CD8-positive, alpha-beta memory T cell (primary cell): ENCODE measurements at places on chromosomes 1 and 21. TPM values are rescaled to one million over a fixed set of nuclear protein-coding genes. Genes with fewer than 3 reads are reported as not detected.
A peak's percentile ranks its signal among the peaks of the same experiment; 100 is the strongest.

Gene DTL
- total RNA-seq, result 85.0 TPM

Gene ATP5PO
- 194 TPM for total RNA-seq

DNA sequence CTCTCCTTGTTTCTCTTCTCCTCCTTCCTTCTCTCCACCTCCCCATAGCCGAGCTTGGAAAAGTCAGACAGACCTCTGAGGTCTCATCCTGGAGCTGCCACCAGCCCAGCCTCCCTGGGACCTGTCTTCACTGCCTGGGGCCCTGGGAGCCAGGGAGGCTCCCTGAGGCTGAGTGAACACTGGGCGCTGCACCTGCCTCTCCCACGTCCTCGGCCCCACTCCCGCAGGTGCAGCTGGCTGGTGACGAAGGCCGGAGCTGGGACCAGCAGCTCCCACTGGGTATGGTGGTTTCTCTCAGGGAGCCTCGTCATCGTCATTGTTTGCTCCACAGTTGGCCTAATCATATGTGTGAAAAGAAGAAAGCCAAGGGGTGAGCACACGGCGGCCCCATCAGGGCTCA lies 5.3 kb downstream of the TNFRSF14 start:
- H3K27ac ChIP-seq, result no peak overlapping the region
- H3K4me3 ChIP-seq, result no peak overlapping the region
- no peaks in the 10 kb centered on the region for H3K27me3 ChIP-seq
- H3K4me1 ChIP-seq, result peaks cover 19% of the 10 kb centered on the region
- DNase-seq, result no peak

DNA sequence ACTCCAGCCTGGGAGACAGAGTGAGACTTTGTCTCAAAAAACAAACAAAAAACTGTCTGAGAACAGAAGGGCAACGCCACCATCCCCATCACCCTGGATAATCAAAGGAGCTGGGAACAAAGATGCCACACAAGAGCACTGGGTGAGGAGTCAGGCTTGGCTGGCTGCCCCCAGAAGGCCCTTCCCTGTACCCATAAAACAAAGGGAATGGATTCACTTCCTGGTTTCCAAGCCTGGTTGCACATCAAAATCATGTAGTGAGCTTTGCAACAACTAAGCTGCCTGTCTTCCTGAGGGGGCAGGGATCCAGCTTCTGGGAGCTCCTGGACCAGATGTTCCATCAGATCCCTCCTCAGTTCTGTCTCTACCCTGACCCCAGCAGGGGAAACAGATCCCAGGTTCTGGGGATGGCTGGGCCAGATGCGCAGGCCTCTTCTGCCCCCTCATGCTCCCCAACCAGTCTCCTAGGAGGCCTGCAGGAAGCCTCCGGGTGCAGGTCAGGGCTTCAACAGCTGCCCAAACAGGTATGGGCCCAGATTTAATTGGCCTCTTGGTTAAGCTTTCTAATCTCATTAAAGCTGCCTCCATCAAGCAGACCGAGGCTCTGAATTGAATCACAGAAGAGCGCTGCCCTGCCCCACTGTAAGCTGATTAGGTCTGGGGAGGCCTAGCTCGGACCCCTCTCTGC lies 97.8 kb downstream of the MRPL37 start:
- H3K27me3 ChIP-seq, result no peaks in the 10 kb centered on the region
- H3K36me3 ChIP-seq, result no peaks in the 10 kb centered on the region
- H3K27ac ChIP-seq, result no peak overlapping the region
- no peak for DNase-seq
- no peak overlapping the region for H3K4me3 ChIP-seq

GRCh38 chr1:33375316-33375715 lies 54.4 kb upstream of the A3GALT2 start:
- no peak for DNase-seq
- no peak overlapping the region for H3K4me3 ChIP-seq
- H3K27ac ChIP-seq, result no peak overlapping the region
- no peaks in the 10 kb centered on the region for H3K36me3 ChIP-seq
- peaks cover 13% of the 10 kb centered on the region for H3K4me1 ChIP-seq

GRCh38 chr1:168373869-168374268 lies 93.2 kb downstream of the TBX19 start:
- no peaks in the 10 kb centered on the region for H3K4me1 ChIP-seq
- no peaks in the 10 kb centered on the region for H3K36me3 ChIP-seq
- H3K4me3 ChIP-seq, result no peak overlapping the region
- no peak overlapping the region for H3K27ac ChIP-seq
- H3K27me3 ChIP-seq, result no peaks in the 10 kb centered on the region
- DNase-seq, result no peak

DNA sequence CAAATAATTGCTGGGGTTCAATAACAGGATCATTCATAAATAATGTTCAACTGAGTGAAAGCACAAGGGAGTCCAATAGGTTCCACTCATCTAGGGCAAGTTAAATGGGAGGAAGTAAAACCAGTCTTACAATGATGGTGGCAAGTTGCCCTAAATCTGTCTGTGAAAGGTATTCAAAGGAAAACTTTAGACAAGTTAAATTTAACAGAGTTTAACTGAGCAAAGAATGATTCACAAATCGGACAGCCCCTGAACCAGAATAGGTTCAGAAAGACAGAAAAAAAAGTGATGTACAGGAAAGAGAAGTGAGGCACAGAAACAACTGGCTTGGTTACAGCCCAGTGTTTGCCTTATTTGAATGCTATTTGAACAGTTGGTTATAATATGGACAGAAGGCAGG lies 183.5 kb upstream of the ADGRL4 start:
- no peak overlapping the region for H3K4me3 ChIP-seq
- no peak for DNase-seq
- no peaks in the 10 kb centered on the region for H3K36me3 ChIP-seq
- H3K27me3 ChIP-seq, result no peaks in the 10 kb centered on the region
- no peaks in the 10 kb centered on the region for H3K4me1 ChIP-seq

GRCh38 chr1:67078291-67078690 lies 24.3 kb upstream of the SLC35D1 start:
- H3K4me1 ChIP-seq, result no peaks in the 10 kb centered on the region
- no peaks in the 10 kb centered on the region for H3K27me3 ChIP-seq
- no peaks in the 10 kb centered on the region for H3K36me3 ChIP-seq

GRCh38 chr1:29379443-29380073 lies 143.2 kb downstream of the PTPRU start:
- DNase-seq, result no peak
- H3K4me1 ChIP-seq, result no peaks in the 10 kb centered on the region
- no peak overlapping the region for H3K27ac ChIP-seq
- H3K4me3 ChIP-seq, result no peak overlapping the region

Gene DENND2D
- 185 TPM for total RNA-seq

Gene LMOD1
- total RNA-seq, result not detected

DNA sequence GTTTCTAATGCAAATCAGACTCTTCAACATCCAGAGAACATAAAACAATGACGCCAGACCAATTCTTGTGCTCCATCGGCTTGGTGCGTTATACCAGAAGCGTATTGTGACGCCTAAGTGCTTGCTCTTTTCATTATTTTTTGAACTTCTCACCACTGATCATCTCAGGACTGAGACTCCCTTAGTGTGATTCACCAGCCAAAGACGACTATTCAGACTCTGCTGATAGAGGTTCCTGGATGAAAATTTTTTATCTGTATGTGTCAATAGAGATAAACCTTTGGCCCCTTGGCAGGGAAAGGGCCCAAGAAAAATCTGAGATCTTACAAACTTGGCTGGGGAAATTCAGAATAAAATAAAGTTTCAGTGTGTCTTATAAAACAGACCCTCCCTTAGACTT lies 856 bp upstream of the GREM2 start:
- no peaks in the 10 kb centered on the region for H3K27me3 ChIP-seq
- DNase-seq, result no peak
- no peak overlapping the region for H3K27ac ChIP-seq
- H3K4me3 ChIP-seq, result no peak overlapping the region

DNA sequence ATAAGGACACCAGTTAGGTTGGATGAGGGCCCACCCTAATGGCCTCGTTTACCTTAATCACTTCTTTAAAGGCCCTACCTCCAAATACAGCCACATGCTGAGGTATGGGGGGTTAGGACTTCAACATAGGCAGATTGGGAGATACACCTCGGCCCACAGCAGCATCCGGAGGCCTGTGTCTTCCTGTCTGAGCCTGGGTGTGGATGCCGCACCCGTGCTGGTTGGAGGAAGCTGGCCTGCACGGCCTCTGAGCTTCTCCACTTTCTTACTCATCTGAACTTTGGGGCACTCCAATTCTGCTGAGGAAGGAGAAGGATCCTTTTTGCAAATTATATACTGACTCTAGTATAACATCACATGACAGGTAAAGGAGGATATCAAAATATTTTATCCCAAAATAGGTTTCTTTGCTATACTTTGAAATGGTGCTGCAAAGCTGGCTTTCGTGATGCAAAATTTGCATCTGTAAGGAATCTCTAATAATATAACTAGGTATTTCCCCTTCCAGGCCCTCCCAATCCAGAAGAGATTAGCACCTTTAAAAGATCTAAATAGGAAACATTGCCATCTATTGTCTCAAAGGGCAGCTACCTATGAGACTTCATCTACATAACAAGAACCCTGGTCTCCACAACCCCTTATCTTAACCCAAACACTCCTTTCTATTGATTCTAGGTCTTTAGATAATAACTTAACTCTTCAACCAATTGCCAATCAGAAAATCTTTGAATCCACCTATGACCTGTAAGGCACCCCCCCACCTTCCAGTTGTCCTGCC lies 247.6 kb downstream of the KCNJ6 start:
- no peak for DNase-seq
- no peaks in the 10 kb centered on the region for H3K36me3 ChIP-seq
- no peak overlapping the region for H3K27ac ChIP-seq
- peaks cover 1% of the 10 kb centered on the region for H3K27me3 ChIP-seq
- H3K4me3 ChIP-seq, result no peak overlapping the region
- no peaks in the 10 kb centered on the region for H3K4me1 ChIP-seq

Gene LENEP
- total RNA-seq, result 0.72 TPM

DNA sequence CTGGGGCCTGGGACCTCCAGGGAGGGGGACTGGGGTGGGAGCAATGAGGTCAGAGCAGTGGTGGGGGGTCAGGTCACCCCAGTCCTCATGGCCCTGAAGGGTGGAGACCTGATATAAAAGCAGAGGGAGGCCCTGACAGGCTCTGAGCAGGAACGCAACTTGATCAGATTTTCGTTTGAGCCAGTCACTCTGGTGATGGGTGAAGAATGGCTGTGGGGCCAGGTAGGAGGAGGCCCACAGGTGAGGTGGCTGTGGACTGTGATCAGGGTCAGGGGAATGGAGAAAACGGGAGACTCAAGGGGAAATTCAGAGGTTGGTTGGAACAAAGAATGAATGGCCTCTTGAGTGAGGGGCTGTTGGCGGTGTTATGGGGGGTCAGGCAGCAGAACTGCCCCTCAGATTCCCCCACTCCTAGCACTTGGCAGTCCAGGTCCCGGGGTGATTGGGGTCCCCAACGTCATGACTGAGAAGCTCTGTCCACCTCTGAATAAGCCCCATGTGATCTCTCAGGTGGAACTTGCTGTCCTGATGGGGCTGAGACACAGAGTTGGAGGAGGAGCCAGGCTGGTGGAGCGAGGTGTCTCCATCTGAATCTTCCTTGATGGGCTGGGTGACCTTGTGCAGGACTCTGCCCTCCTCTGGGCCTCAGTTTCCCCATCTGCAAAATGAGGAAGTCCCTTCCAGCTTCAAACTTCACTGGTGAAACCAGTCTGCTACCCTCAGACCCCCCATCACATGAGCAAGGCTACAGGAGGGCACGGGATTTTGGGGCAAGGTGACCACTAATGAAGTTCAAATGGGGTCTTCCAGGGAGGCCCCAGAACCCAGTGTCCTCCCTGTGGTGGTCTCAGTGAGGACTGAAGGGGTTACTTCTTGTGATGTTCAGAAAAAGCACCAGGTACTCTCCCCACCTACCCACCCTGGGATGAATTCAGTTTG lies 683.0 kb downstream of the MATN1 start:
- H3K36me3 ChIP-seq, result no peaks in the 10 kb centered on the region
- H3K27me3 ChIP-seq, result no peaks in the 10 kb centered on the region
- no peak overlapping the region for H3K4me3 ChIP-seq
- no peak overlapping the region for H3K27ac ChIP-seq

DNA sequence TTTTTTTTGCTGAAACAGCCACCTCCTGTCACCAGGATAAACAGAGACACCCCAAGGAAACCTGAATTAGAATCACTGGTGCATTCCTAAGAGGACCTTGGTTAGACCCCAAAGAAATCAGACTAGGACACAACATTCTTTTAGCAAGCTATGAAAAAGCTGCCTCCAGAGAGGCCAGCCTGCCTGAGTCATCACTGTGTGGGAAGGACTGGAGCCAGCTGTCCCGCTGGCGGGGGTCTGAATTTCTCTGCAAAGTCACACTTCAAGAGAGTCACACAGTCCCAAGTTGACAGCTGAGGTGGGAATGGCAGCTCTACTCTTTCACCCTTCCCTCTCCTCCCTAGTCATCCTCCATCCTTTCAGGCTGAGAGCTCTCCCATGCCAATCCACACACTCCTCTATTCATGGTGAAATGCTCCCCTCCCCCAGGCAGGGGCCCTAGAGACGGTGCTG lies 405.0 kb upstream of the POU3F1 start:
- no peaks in the 10 kb centered on the region for H3K27me3 ChIP-seq
- no peaks in the 10 kb centered on the region for H3K36me3 ChIP-seq
- DNase-seq, result no peak
- no peaks in the 10 kb centered on the region for H3K4me1 ChIP-seq
- H3K4me3 ChIP-seq, result no peak overlapping the region

DNA sequence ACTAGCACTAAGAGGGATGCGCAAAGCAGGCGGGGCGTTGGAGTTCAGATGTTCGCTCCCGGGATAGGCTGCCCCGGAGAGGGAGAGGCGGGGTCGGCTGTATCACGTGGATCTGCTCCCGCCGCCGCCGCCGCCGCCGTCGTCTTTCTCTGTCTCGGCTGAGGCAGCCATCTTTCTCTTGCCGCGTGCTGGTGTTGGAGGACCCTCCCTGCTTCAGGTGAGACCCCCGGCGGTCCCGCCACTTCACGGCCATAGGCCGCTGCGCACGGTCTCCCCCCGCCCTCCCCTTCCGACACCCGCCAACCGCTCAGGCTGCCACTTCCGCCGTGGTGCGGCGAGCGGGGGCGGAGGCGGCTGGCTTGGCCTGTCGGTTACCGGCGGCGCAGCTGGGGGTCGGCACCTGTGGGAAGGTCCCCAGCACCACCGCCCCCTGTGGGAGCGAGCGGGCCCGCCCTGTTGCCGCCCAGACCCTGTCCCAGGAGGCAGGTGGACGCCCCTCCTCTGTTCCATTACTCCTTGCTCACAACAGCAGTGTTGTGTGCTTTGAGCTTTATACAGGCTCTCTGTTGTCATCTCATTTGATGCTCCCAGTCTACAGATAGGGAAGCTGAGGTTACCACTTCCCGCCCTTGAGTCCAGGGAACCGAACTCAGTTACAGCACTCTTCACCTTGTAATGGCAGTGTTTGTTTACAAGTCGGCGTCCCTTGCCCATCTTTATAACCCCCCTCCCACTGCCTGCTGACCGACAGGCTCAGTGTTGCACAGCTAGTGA lies at the start of gene BTF3L4:
TSS of gene BTF3L4 (plus strand) at position 133 of the 774 bp plus-strand sequence. CDS start 3,553 bp downstream, outside the sequence.
- H3K4me1 ChIP-seq, result peaks cover 34% of the 10 kb centered on the region

Gene LCE1D
- total RNA-seq, result not detected

Gene DENND2C
- total RNA-seq, result 0.59 TPM

Gene C1orf94
- not detected for total RNA-seq

- DNase-seq, result no peak
- peak overlapping the region; percentile 90 for H3K4me3 ChIP-seq
- no peaks in the 10 kb centered on the region for H3K27me3 ChIP-seq
- H3K36me3 ChIP-seq, result no peaks in the 10 kb centered on the region
- peak overlapping the region; percentile 79 for H3K27ac ChIP-seq
- H3K4me1 ChIP-seq, result peaks cover 23% of the 10 kb centered on the region
These were observed 690 bp downstream of the C1orf216 start for GRCh38 chr1:35717911-35718476.

Gene ANGPTL3
- not detected for total RNA-seq

GRCh38 chr1:21396516-21396915 lies 43.4 kb upstream of the NBPF3 start:
- no peak overlapping the region for H3K4me3 ChIP-seq
- H3K27me3 ChIP-seq, result no peaks in the 10 kb centered on the region
- DNase-seq, result no peak
- H3K36me3 ChIP-seq, result no peaks in the 10 kb centered on the region
